ENCODE measurements at places on chromosomes 1 and 21.
A peak's percentile ranks its signal among the peaks of the same experiment; 100 is the strongest.

- DNase-seq = no peak
These were observed 26.4 kb downstream of the HIVEP3 start for GRCh38 chr1:41892301-41892781.

DNA sequence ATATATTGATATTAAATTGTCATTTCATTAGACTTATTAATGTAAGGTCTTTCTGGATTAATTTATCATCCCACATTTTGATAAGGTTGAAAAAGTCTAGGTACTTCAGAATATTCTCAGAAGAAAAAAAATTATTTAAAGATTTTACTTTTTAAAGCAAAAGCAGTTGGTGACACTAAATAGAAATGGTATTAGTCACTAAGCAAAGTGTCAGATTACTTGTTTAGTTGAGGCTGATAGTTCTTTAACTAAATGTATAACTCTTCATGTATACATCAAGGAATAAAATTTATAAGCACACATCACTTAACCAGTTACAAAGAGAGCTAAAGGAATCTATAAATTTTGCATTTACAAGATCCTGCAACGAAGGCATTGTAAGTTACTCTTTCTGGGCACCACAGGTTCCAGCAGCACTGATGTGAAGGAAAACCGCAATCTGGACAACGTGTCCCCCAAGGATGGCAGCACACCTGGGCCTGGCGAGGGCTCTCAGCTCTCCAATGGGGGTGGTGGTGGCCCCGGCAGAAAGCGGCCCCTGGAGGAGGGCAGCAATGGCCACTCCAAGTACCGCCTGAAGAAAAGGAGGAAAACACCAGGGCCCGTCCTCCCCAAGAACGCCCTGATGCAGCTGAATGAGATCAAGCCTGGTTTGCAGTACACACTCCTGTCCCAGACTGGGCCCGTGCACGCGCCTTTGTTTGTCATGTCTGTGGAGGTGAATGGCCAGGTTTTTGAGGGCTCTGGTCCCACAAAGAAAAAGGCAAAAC is 101.1 kb downstream of the ADARB1 start:
- no peak for DNase-seq

DNA sequence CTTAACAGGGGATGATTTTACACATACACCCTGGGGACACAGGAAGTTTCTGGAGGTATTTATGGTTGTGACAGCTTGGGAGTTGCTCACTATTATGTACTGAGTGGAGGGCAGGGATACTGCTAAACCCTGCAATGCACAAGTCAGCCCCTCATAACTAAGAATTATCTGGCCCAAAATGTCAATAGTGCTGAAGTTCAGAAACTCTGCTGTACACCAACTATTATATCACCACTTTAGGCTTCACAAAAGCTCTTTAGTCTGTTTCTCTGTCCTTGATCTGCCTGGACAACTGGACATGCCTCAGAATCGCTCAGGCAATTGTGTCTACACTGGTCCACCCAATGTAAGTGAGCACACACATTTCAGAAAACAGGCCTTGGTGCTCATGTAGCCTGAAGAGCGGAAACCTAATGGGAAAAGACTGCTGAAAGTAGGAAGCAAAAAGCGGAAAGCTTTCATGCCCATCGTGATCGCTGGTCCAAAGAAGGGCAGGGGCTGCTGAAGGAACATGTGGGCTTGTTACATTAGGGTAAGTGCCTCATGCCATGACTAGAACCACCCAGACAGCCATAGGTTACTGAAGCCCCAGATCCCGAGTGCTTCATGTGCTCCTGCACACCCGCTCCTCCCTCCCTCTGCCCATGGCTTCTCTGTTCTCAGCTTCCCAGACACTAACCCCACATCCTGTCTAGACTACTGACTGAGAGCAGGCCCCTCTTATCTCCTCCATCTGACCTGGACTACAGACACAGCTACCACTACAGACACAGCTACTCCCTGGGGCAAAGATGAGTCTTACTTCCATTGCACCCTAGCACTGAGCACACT is 73.5 kb downstream of the LRIG2 start:
- no peak for DNase-seq

GRCh38 chr1:206738370-206739366 is 31.9 kb upstream of the IL19 start:
- no peak for DNase-seq

GRCh38 chr1:6097824-6098223 is 52.1 kb downstream of the KCNAB2 start:
- no peak for DNase-seq

DNA sequence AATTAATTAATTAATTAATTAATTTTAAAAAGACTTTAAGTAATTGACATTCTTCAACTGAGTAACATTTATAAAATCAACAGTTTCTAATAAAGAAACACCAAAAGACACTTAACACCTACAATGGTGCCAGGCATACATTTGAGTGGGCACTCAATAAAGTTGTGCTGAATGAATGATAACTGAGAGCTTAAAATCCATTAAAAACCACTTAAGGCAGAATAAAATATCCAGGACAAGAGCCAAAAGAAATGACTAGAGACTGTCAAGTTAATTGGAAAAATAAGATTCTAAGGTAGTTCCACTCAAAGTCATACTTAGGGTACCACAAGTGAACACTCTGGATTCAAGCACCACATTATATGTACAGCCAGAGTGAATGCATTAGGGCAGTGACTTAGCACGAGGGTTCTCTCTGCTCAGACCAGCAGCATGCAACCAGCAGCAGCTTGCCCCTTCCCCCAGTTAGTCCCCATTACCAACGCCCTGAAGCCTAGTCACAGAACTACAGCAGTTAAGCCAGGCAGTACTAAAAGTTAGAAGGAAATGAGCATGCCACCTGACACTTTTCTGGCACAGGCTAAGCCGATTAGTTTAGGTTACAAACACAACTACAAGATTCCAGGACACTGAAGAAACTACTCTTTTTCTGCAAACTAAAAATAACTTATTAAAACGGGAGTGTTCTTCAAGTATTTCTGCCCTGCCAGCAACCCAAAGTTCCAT is 46.5 kb downstream of the LUZP1 start:
- no peak for DNase-seq

DNA sequence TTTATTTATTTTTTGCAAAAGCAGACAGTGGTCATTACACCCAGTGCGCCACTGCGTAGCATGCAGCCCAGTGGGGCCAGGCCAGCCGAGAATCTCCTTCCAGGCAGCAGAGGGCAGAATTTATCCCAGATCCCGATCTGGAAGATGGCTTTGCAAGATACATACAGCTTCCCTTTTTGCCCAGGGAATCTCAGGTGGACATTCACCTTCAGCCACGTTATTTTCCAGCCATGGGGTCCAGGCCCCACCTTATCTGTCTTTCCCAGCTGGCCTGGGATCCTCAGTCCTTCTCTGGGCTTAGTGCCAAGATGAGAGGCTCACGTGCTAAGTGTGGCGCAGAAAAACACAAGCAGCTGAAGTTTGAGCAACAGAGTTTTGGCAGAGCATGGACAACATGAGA is 123.6 kb downstream of the AJAP1 start:
- no peak for DNase-seq

DNA sequence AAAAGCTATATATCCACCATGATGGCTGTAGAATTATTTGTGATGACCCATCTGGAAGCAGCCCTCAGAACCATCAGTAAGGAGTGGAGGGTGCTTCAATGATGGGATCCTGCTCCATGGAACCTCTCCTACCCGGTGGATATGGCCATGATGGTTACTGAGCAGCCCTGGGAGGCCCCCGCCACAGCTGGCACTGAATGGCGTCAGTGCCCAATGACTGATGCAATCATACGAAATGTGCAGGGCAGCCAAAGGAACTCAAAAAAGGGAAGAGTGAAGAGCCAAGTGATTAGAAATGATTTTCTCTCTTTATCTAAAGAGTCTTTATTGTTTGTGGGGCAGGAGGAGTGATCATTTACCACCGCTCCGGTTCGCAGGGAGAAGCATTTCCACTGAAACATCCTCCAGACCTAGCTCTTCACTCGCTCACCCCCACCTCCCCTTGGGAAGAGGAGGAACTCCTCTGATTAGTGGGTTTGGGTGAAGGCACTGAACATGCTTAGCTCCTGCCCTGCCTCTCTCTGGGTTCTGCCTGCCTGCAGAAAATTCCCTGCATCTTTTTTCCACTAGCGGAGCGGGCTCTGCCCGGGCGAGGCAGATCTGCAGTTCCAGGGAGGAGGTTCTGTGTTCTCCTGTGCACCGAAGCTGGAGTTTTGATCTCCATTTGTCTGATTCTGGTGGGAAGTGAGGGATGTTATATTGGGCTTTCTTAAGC is 260.3 kb downstream of the GRIK3 start:
- DNase-seq = no peak

DNA sequence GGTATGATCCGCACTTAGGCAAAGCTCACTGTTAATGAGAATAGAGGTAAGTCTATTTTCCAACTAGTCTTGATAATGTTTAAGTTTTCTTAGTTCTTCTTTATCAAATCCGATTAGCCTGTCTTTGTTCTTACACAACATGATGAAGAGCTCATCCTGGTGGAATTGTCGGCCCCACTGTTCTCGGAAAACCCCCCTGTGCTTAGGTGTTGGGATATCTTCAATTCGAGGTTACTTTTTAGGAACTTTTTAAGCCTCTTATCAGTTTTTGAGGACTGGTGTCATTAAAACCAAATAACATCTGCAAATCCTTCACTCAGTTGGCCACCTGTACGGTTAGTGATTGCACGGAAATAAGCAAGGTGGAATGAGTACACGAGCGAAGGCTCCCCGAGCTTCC is 60.7 kb upstream of the KIF26B start:
- no peak for DNase-seq

DNA sequence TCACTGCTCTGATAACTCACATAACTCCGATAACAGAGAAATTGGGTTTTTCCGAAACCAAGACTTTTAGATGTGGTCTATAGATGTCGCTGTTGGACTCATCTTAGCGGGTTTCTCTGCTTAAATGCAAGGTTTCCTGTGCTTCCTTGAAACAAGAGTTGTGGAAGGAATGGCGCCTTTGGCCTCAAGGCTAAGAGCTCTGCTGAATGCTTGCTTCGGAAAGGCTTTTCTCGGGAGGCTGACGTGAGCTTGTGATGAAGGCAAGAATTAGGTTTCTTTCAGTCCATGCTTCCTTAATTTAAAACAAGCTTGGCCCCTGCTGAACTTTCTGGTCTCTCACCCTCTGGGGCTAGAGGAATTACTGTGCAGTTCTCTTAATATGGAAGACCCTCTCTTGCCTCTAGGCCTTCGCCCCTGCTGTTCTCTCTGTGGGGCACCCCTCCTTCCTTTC is 113.5 kb downstream of the MAP3K21 start:
- DNase-seq = peak; percentile 34

DNA sequence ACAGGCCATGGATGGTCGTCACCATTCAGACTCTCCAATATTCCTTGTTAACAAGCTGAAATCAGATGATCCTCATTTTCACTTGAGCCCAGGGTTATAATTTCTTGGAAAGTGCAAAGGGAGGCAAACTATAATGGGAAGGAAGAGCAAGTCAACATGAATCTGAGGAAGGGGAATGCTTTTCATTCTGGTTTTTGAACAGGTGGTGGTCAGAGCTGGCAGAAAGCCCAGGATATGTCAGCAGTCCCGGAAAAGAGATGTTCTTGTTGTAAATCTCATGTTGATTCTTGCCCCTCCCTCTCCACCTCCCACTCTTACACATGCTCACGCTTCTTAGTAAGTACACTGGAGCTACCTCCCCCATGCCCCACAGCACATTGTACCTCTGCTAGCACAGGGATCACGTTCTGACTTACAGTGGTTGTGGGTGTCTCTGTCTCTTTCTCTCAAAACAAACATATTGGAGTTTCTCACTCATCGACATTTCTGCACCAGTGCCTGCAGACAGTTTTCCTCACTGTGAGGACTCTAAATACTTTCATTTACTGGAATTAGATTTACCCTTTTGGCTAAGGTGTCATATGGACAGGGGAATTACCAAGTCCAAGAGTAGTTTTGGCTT is 77.6 kb downstream of the XCL2 start:
- DNase-seq = no peak

DNA sequence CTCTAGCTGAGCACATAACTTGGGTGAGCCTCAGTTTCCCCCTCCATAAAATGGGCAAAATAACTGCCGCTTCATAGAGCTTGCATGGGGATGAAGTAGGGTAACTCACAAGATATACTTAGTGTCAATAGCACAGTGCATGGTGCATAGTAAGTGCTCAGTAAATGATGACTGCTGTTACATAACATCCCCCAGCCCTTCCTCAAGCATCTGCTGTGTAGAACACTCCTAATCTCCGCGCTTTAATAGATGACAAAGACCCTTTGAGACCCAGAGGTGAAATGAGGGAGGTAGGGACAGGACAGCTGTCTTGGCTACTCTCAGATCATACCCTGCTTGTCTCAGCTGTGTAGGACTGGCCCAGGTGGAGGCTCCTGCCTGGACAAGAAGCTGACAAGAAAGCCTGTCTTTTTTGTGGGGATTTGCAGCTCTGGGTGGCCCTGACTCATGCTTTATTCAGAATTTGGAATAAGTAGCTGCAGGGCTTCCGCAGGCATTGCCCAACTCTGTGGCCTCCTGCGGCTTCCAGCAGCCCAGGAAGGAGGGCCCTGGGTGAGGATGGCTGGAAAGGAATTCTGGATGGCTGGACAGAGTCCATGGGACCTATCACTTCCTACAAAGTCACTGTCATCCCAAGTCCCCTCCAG is 20.7 kb upstream of the PADI4 start:
- DNase-seq = peak; percentile 25

DNA sequence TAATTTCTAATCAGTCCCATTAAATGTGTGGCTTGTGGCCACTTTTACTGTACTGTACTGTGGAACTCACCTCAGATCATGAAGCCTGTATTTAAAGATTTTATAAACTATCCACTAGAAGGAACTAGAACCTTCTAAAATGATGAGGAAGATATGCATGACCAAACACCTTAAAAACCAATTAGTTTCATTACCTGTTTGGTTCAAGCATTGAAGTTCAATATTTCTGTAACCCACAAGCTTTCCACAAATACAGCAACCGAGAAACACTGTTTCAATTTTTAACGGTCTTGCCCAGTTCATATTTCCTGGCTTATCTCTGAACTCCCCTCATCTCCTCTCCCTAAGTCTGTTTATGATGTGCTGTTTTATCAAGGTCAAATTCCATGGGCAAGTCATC is 264.3 kb upstream of the PLD5 start:
- no peak for DNase-seq

DNA sequence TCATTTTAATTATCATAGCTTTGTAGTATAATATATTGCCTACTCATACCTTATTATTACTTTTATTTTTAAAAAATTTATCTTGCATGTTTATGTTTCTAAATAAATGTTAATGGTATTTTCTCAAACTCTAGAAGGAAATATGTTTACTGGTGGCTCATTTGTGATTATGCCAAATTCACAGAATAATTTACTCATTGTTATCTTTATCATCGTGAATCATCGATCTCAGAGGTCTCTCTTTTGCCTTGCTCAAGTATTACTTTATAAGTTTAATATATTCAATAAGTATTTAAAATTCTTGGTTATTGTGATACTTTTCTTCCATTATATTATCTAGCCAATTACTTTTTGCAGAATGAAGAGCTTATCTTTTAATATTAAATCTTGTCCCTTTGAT is 836.7 kb upstream of the ADAMTS5 start:
- no peak for DNase-seq

GRCh38 chr1:23611601-23612327 is 52.5 kb upstream of the ID3 start:
- no peak for DNase-seq

GRCh38 chr1:30684881-30685795 is 38.2 kb downstream of the MATN1 start:
- no peak for DNase-seq
